Right ventricle myocardium inferior (tissue), 1 donor: ENCODE measurements at places on chromosomes 2 and 18.
A peak's percentile ranks its signal among the peaks of the same experiment; 100 is the strongest.

- no peak for DNase-seq
Observed at GRCh38 chr2:45909677-45910191, 258.3 kb downstream of the PRKCE start.

- DNase-seq, result no peak
Observed at GRCh38 chr2:127784965-127785518, 25.9 kb downstream of the WDR33 start.

DNA sequence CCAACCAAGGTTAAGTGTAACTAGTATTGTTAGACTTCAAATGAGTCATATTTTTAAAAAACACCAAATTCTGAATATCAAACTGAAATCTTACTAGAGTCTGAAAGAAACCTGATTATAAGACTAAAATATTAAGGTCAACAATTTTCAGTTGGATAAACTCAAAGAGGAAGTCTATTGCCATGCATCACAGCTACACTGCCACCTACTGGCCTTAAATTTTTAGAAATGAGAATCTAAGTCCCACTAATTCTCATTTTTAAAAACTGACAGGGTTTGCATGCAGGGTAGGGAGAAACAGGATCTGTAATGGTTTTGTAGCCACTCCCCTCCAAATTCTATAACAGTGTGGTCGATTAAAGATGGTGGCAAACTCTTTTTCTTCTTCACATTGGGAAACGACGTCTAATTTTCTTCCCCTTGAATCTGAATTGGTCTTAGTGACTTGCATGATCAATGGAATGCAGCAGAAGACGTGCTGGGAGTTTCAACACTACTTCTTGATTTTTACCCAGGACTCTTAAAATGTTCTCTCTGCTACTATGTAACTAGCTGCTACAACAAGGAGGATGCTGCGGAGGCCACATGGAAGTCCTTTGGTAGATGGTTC lies 176.1 kb upstream of the SESTD1 start:
- no peak for DNase-seq

GRCh38 chr2:132496555-132496954 lies 80.0 kb downstream of the GPR39 start:
- no peak for DNase-seq

DNA sequence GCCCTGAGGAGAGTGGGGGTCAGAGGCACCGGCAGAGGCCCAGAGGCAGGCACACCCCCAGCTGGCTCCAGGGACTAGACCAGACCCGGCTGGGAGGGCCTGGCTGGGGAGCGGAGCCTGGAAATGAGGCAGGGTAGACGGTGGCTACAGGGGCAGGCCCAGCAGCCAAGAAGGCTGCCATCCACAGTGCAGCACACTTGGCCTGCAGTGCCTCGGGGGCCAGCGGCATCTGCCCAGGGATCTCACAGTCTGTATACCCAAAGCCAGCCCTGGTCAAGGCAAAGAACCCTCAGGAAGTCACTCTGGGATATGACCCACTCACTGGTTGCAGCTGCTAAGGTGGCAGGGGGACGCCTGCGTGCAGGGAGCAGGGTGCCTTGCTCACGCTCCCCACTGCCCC lies 17.8 kb downstream of the PER2 start:
- peak; percentile 35 for DNase-seq

GRCh38 chr2:62505109-62505749 lies 766 bp downstream of the TMEM17 start:
- DNase-seq, result no peak
